ENCODE measurements at places on chromosomes 2 and 18. TPM values are rescaled to one million over a fixed set of nuclear protein-coding genes. Genes with fewer than 3 reads are reported as not detected.
A peak's percentile ranks its signal among the peaks of the same experiment; 100 is the strongest.

DNA sequence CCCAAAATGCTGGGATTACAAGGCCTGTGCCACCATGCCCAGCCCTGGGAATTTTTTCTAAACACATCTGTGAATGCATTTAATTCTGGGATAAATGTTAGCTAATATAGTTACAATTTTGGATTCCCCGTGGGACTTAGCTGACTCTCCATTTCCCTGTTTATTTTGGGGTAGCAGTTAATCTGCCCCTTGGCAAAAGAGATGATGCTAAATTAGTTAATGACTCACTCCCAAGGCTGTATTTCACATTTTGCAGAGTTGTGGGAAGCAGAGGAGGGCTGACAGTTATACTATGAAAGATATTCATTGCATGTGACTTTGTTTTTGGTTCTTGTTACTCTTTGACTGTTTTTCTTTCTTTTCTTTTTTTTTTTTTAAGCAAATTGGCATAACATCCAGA, 3.2 kb downstream of the MTHFD2 start:
- DNase-seq, result peak; percentile 20

DNA sequence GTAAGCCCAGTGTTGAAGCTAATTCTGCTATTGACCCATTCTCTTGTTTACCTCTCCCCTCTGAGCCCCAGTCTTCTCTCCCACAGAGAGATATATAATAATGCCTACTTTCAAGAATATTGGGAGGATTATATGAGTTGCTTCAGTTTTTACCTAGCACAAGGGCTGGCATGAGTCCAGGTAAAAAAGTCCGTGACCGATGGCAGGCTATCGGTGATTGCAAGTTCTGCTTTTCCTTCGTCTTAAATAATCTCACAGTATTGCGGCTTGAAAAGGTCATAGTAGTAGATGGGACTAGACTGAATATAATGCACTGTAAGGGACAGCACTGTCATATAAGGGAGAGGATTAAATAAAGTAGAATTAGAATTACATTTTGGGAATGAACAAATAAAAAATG, 77.6 kb downstream of the KIF5C start:
- DNase-seq, result no peak

- no peak for DNase-seq
Observed at GRCh38 chr18:31248783-31249521, 69.0 kb upstream of the DSG1 start.

GRCh38 chr2:74474899-74475298, 2.4 kb upstream of the MRPL53 start:
- DNase-seq, result peak; percentile 51

The LOXHD1 gene
- not detected for total RNA-seq

The ARL6IP6 gene
- 35.8 TPM for total RNA-seq

The MOCOS gene
- total RNA-seq, result not detected

Measured in SJCRH30 (cell line).